GM06990 (cell line): ENCODE measurements at places on chromosomes 7 and 10.

DNA sequence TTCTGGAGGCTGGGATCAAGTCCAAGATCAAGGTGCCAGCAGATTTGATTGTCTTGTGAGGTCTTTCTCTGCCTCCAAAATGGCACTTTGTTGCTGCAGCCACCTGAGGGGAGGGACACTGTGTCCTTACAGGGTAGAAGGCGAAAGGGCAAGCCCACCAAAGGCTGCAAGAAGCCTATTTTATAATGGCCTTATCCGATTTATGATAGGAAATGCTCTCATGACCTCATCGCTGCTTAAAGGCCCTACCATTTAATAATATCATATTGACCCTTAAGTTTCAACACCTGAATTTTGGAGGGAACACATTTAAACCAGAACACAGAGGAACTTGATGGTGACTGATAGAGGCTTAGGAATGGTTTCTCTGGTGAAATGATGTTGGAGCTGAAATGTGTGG is 296.5 kb downstream of the TWIST1 start:
- no peak for DNase-seq

GRCh38 chr7:28018020-28018419 is 162.6 kb downstream of the JAZF1 start:
- no peak for DNase-seq

- no peak for DNase-seq
Measured at GRCh38 chr7:30206491-30206890, 71.7 kb downstream of the MTURN start.

DNA sequence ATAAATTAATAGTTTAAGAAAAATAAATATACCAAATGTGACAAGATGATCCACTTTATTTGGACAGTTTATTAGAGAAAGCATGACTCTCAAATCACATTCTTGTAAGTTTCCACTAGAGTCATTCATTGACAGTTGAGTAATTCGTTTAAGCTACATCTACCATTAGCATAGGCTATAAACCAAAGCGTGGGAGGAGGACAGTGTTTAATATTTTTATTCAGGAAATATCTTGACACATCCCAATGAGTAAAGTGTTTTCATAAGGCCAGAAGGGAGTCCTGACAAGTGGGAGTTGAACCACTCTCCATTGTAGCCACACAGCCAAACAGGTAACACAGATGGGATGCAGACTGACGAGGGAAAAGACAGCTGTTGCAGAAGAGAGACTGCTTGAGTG is 386.5 kb upstream of the SEMA3D start:
- no peak for DNase-seq

DNA sequence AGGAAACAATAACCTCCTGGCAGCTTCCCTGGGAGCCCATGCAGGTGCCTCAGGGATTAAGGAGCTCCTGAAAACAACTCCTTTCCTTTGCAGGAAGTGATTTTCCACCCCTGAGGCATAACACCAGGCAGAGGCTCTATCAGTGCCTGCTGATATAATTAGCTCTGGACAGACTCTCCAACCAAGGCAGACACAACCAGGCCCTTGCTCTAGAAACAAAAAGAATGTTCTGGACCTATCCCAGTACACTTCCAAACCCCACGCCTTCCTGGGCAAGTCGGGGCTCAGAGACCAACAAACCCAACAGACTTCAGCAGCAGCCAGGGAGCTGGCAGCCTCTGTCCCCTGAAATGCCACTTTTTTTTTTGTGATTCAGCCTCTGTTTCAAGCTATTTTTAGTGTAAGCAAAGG is 247.1 kb downstream of the KCNMA1 start:
- no peak for DNase-seq

- DNase-seq: no peak
Measured at GRCh38 chr7:155992974-155993373, 180.7 kb upstream of the SHH start.

GRCh38 chr10:21369697-21370096 is 155.8 kb downstream of the SKIDA1 start:
- no peak for DNase-seq

DNA sequence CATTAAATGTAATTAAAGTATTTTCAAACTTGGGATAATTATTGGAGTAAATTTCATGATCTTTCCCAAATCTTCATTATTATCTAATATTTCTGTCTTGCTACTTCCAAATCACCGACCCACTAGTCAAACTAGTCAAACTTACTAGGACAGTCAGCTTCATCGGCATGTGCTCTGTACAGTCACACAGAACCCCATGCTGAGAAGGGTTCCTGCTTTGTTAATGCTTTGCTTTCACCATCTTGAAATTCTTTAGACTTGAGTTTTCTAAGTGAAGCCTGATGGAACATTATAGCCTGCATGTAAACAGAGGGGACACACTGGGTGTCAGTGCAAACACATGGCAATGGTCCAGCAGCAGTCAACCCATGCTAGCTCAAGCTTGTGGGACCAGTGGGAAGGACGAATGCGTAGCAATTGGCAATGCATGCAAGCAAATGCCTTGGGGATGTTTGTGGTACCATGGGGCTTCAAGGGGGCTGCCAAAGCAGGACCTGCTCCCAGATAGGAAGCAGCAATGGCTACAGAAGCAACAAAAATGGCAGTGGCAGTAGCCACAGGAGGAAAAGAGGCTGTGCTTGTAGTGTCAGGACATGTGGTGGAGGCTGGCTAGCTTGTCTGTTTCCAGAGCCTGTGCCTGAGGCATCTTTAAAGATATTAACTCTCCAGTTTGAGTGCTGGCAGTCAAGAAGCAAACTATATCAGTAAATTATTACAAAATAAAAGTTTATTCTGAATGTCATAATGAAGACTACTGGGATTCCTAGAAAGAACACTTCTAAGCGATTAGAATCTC is 441.1 kb upstream of the SEMA3D start:
- no peak for DNase-seq

GRCh38 chr10:133043541-133044225 is 44.0 kb upstream of the ADGRA1 start:
- no peak for DNase-seq

GRCh38 chr7:51090411-51090810 is 226.2 kb downstream of the COBL start:
- DNase-seq: no peak

DNA sequence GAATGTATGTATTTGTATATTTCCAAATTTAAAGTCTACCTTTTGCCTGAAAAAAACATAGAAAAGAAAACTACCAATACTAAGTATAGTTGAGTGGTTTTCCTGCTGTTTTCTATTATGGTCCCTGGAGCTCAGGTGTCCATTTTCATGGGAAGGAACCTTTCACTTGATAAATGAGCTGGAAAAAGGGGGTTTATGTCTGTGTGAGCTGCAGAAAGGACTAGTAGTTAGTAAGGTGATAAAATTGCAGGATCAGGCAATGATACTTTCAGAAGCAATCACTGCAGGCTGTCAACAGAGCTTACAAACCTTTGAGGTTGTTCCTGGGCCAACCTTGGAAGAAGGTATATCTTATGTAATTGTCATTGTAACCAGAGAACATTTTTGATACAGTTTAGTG is 48.0 kb downstream of the ST7 start:
- no peak for DNase-seq

DNA sequence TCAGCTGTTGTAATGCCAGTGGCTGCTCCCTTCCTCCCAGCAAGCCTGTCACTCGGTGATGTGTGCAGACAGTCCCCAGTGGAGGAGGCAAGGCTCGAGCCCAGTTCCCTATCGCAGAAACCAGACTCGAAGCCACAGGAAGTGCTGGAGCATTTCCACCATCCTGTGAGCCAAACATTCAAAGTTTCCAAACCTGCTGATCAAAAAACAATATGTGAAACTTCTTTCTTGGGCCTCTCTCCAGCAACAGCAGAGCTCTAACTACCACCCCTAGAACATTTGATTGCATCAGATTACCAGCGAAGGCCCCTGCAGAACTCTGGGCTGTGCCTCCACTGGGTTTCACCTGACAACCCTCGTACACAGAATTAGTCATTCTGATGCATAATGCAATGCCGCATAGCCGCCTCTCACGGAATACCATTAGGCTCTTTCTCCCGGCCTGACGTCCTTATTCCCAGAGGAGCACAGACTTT is 94.0 kb downstream of the ELMO1 start:
- DNase-seq: no peak

- DNase-seq: no peak
Measured at GRCh38 chr10:44416936-44417335, 32.0 kb upstream of the CXCL12 start.

GRCh38 chr10:128400564-128400963 is 274.3 kb upstream of the MKI67 start:
- no peak for DNase-seq

DNA sequence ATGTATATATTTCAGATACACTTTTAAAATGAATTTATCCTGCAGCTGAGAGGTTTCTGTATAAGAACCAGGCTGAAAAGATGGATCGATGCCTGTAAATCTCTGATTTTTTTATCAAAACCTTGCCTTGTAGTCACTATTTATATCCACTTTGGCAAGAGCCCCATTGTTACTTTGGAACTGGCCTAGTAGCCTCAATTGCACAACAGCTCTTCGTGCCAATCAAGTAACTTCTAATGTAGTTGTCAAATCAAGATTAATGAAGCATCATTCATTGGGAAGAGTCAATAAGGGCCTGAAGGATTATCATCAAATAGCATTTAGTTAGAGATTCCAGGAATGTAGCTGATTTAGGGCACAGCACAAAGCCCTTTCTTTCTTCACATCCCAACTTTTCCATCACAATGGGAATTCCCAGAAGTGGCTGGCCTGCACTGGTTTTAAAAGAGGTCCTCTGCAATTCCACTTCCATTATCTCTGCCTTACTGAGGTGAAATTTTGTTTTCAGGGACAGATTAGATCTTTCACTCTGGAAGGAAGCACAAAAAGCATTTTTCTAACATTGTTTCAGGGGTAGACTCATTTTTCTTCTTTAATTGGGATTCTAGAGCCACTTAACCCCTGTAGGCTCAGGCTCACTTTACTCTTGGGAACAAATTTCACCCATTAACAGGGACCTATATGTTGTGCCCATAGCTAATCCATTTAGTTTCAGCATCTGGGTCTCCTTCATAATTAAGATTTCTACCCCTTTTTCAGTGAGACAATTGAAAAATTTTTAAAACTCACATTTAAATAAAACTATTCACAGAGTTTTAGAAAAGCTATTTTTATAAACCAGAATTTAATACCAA is 97.8 kb downstream of the CALCR start:
- DNase-seq: no peak

GRCh38 chr10:131810036-131810804 is 90.6 kb upstream of the PPP2R2D start:
- DNase-seq: no peak

DNA sequence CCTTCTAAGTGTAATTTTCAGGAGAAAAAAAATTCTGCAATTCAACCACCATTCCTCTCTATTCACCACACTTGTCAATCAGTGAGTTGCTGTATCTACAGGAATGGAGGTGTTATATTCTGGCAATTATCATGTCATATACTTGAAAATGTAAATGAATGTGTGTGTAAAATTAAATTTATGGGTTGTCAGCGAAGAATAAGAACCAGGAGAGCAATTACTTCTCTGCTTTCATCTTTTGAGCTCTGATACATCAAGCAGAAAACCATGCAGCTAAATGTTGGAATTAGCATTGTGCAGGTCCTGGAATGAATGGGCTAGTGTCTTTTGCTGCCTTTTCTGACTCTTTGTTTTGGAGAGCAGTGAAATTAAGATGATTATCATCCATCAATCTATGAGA is 207.6 kb downstream of the FOXP2 start:
- DNase-seq: no peak

GRCh38 chr10:23037561-23037960 is 57.8 kb upstream of the MSRB2 start:
- DNase-seq: no peak

DNA sequence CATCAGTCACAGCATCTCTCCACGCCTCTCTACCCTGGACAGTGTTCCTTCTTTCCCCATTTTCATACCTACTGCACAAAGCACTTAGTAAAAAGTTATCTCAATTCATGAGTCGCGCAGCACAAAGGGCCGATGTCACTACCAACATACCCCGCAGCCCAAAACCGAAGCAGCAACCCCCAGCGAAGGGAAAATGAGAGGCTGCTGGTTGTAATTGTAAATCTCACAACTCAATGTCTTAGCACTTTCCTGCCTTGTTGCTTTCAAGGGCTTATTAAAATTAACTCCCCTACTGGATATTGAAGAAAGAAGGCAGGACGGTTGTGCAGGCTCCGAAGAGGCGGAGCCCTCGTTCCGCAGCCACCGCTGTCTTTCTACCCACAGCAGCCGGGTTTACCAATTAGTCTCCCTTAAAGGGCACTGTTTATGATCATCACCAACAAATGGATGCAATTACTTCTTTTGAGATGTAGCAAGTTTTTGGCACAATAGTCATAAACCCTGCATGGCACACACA is 6.5 kb downstream of the DIP2C start:
- no peak for DNase-seq

DNA sequence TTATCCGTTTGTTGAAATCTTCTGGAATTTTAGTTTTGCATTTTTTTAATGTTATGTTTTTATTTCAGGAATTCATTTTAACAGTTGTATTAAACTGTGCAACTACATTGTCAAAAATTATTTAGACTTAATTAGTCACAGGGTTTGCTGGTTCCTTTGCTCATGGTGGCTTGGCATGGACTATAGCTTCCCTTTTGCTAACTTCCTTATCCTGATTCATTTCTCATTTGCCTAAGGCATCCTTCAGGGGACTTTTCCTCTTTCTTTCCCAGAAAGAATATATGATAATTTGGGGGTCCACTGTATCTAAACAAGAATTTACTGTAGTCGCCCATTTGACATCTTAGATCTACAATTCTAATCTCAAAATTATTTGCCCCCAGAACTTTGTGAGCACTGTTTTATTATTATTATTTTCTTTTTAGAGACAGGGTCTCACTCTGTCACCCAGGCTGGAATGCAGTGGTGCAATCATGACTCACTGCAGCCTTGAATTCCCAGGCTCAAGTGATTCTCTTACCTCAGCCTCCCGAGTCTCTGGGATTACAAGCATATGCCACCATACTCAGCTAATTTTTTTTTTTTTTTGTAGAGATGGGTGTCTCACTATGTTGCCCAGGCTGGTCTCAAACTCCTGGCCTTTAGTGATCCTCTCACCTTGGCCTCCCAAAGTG is 13.9 kb downstream of the FIGNL1 start:
- no peak for DNase-seq

DNA sequence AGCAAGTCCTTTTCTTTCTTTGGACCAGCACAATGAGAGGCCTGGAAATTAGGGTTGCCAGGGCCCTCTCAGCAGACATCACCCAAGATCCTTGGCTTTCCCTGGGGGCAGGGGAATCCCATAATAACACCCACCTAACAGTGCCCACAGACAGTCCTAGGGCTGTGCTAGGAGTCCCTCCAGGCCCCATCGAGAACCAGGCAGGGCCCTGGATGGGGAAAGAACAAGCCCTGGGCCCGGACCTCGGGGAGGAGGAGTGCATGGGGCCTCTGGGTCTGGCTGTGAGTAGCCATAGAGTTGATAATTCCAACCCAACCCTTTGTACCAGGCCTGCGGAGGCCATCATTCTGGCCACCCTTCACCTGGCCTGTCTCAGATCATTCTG is 201.2 kb upstream of the ZMIZ1 start:
- DNase-seq: no peak

- no peak for DNase-seq
Measured at GRCh38 chr7:17206349-17206905, 92.0 kb upstream of the AHR start.

GRCh38 chr10:11793762-11794479 is 29.2 kb upstream of the PROSER2 start:
- DNase-seq: no peak

- DNase-seq: no peak
Measured at GRCh38 chr10:127757033-127757432, 20.0 kb downstream of the FOXI2 start.

GRCh38 chr7:93941945-93942344 is 20.4 kb downstream of the GNG11 start:
- DNase-seq: no peak
